ENCODE measurements at places on chromosomes 12 and 14.

GRCh38 chr12:64080319-64081007 is 141.6 kb downstream of the KICS2 start:
- DNase-seq = no peak

DNA sequence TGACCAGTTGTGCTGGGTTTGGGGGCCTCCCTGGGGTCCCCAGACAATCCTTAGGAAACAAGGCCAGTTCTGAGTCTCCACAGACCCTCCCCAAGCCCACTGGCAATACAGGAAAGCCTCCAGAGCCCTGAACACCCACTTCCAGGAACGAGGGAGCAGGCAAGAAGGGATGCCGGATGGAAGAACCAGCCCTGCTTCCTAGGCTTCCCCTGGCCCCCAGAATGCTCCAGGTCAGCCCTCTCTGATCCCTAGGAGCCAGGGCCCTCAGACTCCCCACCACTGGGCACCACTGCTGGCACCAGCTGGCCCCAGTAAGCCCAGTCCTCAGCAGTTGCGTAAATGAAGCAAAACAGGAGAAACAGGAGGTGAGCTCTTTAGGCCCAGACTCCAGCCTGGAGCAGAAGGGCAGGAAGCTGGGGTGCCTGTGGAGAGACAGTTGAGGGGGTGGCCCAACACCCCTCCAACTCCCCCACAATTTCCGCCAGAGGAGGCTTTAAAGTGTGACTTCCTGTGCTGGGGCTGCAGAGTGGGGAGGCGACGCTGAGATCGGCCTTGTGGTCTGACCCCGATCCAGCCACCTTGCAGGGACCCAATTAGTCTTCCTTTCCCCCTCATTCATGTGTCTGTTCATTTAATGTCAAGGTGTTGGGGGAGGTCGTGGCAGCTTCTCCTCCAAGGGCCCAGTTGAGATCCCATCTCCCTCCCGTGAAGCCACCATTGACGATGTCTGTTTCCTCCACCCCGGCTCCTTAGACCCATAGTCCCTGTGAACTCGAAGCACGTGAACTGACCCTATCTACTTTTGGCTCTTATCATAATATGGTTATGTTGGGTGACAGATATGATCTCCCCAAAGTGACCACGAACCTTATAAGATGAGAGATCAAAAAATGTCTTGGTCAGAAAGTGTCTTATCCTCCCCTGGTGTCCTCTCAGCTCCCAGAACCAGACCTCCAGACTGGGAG is 4.7 kb downstream of the TNFRSF1A start:
- peak; percentile 32 for DNase-seq

DNA sequence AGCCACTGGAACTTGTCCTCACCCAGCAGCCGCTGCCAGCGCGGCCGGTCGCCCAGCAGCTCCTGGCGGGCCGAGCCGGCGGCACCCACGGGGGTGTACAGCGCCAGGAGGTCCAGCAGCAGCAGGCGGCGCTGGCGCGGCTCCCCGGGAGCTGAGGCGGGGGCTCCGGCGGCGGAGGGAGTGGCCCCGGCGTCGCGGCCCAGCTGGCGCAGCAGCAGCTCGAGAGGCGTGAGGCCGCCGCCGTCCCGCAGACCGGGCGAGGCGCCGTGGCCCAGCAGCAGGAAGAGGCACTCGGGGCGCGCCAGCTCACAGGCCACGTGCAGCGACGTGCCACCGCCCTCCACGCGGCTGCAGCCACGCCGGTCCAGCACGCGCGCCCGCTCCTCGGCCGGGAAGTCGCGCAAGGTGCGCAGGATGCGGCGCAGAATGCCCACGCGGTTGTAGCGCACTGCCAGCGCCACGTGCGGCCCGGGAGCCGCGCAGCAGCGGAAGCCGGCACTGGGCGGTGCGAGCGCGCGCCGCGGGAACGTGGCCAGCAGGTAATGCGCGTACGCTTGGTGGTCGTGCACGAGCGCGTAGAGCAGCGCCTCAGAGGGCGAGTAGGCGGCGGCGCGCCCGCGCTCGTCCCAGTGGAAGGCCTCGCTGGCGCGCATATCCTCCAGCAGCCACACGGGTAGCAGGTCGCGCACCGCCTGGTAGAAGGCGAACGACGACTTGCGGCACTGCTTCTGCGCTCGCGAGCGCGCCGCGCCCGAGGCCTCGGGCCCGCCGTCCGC is 2.3 kb downstream of the ANKRD9 start:
- no peak for DNase-seq

DNA sequence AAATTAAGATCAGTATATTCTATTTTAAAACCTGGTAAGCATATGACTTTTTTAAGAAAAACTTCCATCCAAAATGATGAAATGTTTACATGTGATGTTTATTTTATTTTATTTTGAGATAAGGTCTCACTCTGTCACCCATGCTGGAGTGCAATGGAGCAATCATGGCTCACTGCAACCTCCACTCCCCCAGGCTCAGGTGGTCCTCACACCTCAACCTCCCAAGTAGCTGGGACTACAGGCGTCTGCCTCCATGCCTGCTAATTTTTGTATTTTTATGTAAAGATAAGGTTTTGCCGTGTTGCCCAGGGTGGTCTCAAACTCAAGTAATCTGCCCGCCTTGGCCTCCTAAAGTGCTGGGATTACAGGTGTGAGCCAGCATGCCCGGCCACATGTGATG is 141.8 kb downstream of the ZFP36L1 start:
- no peak for DNase-seq

DNA sequence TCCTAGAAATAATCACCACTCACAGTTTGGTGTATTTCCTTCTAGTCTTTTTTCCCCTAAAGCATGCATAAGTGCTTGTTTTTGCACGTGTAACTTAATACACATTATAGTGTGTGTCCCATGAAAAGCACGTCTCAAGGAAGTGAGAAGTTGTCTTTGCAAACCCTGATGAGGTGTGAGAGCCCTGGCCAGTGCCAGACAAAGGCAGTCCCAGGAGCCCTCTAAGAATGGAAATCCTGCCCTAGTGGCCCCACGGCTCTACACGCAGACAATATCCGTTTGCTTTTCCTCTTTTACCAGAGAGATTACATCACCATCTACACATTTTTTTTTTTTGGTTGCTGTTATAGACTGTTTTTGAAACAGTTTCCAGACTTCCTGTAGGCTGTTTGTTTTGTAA is 85.5 kb upstream of the FZD10 start:
- no peak for DNase-seq

DNA sequence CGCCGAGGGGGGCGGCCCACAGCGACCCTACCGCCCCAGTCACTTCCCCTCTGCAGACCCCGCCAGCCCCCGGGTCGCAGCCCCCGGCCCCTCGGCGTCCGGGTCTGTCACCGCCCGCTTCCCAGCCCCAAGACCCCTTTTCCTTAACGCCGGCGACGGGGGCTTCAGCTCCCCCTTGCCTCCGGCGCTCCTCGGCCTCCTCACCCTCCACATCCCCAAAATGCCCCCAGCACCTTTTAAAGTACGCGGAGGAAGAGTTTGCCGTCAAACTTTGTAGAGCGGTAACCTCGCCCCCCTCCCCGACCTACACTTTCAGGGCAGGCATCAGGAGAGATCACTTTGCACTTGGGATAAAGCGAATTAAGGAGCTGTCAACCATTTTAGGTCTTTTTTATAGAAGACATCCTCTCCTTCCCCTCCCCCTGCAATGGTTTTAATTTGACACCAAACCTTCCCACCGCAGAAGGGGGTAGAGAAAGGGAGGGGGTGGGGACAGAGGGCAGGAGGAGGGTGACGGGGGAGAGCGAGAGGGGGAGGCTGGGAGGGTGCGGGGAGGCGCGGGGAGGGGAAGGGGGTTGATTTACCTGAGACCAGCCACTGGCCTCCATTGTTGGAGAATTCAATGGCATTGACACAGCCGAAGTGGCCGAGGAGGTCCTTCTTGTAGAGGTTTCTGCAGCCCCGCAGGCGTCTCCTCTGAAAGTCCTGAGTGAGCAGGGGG is 578 bp downstream of the DCAF5 start:
- peak; percentile 42 for DNase-seq

DNA sequence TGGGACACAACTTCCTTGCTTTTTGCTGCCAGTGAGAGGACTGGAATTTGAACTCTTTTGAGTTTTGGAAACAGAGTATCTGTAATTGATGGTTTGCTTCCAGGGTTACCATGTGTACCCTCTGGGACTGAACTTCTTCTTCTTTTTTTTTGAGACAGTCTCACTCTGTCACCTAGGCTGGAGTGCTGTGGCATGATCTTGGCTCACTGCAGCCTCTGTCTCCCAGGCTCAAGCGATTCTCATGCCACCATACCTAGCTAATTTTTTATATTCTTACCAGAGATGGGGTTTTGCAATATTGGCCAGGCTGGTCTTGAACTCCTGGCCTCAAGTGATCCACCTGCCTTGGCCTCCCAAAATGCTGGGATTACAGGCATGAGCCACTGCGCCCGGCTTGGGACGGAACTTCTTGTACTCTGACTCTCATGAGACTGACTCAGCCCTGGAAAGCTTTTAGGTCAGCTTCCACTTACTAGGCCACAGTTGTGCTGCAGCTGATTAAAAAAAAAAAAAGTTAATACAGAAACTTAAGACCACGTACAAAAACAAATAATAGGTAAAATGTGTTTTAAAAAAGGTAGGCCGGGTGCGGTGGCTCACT is 15.8 kb downstream of the SEL1L start:
- no peak for DNase-seq
